ENCODE measurements at places on chromosomes 12 and 14.

DNA sequence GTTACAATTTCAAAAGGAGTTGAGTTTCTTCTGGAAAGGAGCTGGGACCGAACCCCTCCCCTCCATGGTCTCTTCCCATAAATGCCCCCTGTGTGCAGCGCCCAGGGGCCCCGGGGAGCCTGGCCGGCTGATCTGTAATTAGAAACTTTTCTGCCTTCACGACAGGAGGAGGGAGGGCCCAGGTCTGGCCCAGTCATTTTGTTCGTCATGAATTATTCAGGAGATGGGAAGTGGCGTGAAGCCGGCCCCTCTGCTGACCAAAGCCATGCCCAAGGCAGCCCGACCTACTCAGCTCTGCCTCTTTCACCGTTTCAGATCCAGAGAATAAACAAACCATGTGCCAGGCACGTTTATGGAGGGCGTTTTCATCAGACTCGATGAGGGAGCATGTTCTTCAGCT, 33.3 kb upstream of the MSI1 start:
- DNase-seq, result no peak

DNA sequence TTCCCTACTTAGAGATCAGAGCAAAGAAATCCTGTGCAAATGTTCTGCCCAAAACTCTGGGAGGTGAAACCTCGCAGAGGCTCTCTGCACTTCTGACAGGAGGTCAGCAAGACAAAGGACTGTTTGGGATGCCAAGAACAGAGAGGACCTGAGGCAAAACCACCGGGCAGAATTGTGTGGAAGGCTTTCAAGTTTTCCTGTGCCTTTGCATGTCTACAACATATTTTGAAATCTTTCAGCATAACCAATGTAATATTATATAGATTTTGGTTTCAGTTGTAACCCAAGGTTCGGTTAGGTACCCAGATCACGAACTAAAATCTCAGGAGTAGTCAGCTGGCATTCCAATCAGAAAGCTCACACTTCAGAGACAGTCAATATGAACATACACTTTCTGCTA, 99.4 kb upstream of the PLEKHA5 start:
- DNase-seq, result no peak

GRCh38 chr12:27333403-27334009, 870 bp downstream of the BMAL2 start:
- DNase-seq, result peak; percentile 38

DNA sequence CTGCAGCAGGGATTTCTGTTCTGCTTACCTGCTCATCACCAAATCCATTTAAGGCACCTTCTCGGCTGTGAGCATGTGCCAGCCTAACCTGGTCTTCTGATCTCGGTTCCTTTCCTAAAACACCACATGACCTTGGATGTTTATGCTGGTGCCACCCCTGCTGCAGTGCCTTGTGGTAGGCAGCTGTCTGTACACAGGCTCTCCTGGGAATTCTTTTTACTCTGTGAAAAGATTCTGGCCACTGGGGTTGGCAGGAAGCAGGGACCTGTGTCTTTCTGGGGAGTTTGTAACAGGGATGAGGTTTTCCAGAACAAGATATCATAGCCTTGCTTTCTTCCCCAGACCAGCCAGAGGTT, 10.4 kb upstream of the PLEKHG3 start:
- DNase-seq, result no peak

DNA sequence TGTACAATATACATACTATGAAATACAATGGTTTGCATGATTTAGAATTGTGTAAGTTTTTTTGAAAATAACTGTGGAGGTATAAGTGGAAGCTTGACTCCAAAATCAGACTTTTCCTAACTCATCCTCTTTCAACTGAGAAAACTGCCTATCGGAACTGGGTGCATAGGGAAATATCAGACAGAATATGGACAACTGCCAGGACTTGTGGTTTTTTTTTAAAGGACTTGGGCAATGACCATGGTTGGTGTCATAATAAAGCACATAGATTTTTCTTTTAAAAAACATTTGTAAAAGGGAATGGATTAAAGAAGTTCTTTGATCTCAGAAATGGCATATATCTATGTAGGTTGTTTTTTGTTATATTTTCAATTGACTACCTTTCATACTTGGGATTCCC, 53.3 kb upstream of the LRRK2 start:
- DNase-seq, result no peak

DNA sequence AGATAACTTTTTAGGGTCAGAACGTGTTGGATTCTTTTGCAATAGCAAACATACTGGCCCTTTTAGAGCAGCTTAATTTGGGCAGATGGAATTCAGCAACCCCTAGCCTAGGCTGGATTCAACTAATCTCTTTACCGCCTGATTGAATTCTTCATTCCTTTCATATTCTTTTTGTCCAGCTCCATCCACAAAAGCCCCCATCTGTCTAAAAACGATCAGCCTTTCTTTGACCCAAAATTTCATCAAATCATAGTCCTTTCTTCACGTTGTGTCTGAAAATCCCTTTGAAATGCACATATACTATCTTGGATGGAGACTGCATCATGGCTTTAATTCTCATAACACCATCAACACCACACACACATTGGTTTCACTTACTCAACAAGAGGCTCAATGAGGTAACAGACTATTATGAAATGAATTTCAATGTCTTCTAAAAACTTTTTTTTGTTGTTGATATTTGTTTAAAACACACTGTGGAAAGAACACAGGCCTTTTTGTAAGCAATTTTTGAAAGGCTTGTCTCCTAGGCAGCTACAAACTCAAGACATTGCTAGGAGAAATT, 128.0 kb upstream of the EEA1 start:
- DNase-seq, result no peak

- no peak for DNase-seq
Measured at GRCh38 chr14:100528962-100529560, 58.2 kb downstream of the BEGAIN start.

GRCh38 chr12:123907726-123908476, 64.7 kb downstream of the CCDC92 start:
- DNase-seq, result no peak

GRCh38 chr12:6644257-6644596, 3.0 kb downstream of the ACRBP start:
- DNase-seq, result no peak

GRCh38 chr14:79279645-79280597, 931.4 kb downstream of the DIO2 start:
- peak; percentile 30 for DNase-seq

GRCh38 chr12:68469113-68469512, 137.0 kb upstream of the MDM1 start:
- DNase-seq, result no peak

DNA sequence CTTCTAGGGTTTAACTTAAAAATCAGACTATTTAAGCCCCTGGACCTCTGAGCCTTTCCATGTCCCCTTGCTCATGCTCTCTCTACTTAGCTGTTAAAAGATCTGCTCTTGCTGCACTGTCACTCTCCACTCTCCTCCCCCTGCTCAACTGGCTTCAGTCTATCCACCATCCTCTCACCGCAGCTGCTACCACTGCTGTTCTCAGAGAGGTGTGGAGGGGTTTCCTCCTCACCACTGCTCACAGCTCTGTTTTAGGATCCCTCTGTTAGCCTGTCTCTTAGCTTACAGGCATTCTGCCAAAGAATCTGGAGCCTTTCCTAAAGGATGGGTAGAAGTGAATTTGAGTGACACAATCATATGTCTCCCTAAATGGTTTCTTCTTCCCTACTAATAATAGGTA, 43.7 kb upstream of the ATP2B1 start:
- DNase-seq, result no peak

DNA sequence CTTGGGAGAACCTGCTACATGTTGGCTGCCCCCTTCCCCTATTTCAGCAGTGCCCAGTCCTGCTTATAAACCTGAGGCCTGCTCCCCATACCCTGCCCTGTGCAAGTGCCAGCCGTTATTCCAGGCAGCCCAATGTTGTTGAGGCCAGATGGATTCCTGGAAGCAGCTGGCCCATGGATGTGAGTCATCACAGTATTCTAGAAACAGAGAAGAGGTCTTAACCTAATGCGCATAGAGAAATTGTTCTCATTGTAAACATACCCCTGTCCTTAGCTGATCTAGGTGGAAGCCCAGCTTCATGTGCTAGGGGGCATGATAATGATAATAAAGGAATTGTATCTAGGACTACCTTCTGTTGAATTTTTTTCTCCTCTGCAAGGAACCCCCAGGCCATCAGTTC, 69.7 kb downstream of the TSPAN11 start:
- DNase-seq, result no peak

DNA sequence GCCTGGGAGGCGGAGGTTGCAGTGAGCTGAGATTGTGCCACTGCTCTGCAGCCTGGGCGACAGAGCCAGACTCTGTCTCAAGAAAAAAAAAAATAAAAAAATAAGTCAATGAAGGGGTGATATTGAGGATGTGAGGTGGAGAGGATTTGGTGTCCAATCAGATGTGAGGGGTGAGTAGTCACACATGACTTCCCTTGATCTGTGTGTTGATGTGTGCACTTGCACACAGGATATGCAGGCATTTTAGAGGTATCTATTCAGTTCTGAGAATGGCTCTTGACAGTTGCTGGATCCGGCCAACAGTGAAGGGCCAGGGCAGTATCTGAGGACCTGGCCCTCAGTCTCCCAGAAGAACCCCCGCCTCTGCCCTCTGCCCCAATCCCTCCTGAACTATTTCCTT, 7.8 kb upstream of the SP7 start:
- DNase-seq, result no peak

- DNase-seq, result no peak
Measured at GRCh38 chr12:62205346-62205745, 54.9 kb upstream of the USP15 start.

- DNase-seq, result peak; percentile 30
Measured at GRCh38 chr14:72948481-72949138, 22.3 kb downstream of the DCAF4 start.

- no peak for DNase-seq
Measured at GRCh38 chr14:67814821-67815220, 1.6 kb downstream of the ZFYVE26 start.

DNA sequence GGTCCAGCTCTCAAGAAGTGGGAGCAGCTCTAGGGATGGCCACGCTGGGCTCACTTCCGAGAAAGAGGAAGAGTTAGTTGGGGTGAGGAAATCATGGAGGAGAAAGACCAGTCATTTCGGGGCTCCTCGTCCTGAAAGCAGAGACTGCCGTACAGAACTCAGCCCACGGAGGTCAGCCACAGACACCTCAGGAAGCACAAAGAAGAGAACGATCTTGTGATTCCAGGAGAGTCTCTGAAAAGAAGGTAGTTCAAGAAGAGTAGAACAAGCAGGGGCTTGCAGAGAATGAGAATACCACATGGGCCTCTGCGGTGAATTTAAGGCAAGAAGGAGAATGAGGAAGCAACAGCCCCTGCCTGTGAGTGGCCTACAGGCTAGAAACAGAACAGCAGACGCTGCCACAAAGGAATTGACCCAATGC, 311.9 kb downstream of the CACNA1C start:
- DNase-seq, result no peak

GRCh38 chr12:82359115-82359478, 768 bp downstream of the METTL25 start:
- peak; percentile 24 for DNase-seq

GRCh38 chr14:88823968-88824313, 510 bp upstream of the TTC8 start:
- no peak for DNase-seq

DNA sequence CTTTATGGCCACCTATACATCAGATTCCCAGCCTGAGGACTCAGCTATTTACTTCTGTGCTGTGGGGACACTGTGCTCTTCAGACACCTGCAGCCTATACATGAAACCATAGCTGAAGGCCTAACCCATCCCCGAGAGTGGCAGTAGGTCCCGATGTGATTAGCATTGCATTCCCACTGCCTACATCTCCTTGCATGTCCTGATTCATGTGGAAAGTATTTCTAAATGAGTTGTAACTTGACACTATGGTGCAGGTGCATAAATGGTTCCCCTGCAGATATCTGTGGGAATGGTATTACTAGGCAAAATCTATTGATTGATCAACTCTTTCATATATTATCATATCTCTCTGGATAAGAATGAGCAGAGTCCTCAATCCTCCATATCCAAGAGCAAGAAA, 433.5 kb downstream of the DAD1 start:
- DNase-seq, result no peak

DNA sequence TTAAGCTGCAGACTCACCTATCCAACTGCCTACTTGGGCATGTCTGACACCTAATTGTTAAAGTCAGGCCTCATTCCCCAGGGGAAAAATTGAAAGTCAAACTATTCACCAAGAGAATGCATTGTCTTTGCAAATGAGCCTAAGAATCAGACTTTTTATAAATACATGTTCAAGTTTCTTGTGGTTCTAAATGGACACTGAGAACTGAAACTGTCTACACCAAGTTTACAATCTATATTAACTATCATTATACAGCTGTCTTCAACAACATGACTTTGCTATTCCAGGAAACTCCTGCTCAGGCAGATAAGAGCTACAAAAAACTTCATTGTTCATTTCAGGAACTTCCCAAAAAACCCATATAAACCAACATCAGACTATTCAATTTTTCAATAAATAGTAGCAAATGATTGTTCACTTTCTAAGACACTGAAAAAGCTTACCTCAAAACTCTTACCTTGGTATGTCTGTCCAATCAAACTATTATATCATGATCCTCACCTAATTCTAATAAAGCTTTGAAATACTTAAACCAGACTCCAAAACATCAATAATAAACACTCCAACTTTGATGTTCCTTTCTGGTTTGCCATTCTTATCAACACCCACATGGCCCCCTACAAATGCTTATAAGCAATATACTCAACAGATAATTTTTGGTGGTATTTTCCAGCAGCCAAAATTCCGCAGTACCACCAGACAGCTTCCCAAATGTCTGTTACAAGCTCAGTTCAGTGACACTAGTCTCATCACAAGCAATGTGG, 24.2 kb downstream of the CDK17 start:
- no peak for DNase-seq

- peak; percentile 96 for DNase-seq
Measured at GRCh38 chr14:102086972-102087761, at the start of gene HSP90AA1. TSS of gene HSP90AA1 (minus strand) at chr14:102087044. CDS start at chr14:102086378, 666 bp downstream.

- peak; percentile 79 for DNase-seq
Measured at GRCh38 chr14:59482541-59483331, 1.5 kb downstream of the L3HYPDH start.

GRCh38 chr12:12786706-12787601, 1.5 kb downstream of the APOLD1 start:
- DNase-seq, result peak; percentile 93

DNA sequence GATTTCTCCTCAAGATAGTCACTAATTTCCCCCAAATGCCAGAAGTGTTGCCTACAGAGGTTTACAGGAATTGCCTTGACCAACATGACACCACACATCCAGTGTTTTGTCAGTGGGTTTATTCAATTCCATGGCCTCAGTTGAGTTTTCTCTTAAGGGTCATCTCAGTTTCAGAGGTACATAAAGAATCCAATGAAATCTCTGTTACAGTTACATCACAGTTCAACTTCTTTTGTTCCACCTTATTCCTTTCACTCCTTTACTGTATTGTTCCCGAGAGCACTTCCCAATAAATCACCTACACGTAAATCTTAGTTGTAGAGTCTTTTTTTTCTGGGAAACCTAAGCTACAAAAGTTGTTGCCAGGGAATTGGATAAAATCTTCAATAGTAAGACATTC, 73.6 kb upstream of the GARIN6 start:
- DNase-seq, result no peak

- no peak for DNase-seq
Measured at GRCh38 chr14:68734231-68734732, 58.6 kb downstream of the ZFP36L1 start.
